Activated naive CD8-positive, alpha-beta T cell treated with anti-CD3 and anti-CD28 coated beads for 36 hours (primary cell): ENCODE measurements at places on chromosomes 4 and X. TPM values are rescaled to one million over a fixed set of nuclear protein-coding genes. Genes with fewer than 3 reads are reported as not detected.

Gene PDE6B
- total RNA-seq = 12.6 TPM

DNA sequence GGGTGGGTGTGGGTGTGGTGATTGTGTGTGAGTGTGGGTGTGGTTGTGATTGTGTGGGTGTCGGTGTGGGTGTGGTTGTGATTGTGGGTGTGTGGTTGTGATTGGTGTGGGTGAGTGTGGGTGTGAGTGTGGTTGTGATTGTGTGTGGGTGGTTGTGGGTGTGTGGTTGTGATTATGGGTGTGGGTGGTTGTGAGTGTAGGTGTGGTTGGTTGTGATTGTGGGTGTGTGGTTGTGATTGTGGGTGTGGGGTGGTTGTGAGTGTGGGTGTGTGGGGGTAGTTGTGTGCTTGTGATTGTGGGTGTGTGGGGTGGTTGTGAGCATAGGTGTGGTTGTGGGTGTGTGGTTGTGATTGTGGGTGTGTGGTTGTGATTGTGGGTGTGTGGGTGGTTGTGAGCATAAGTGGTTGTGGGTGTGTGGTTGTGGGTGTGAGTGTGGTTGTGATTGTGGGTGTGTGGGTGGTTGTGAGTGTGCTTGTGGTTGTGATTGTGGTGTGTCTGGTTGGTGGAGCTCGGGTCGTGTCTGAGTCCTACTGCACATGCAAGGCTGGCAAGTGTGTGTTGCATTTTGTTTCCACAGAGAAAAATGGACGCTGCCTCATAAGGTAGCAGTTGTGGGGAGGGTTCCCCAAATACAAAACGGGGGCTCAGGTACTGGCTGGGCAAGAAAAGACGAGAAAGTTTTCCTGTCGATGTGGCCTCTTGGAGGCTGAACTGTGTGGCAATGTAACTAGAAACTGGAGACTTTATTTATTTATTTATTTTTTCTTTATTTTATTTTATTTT is 116.7 kb downstream of the UBE2K start:
- peak; percentile 7 for DNase-seq

DNA sequence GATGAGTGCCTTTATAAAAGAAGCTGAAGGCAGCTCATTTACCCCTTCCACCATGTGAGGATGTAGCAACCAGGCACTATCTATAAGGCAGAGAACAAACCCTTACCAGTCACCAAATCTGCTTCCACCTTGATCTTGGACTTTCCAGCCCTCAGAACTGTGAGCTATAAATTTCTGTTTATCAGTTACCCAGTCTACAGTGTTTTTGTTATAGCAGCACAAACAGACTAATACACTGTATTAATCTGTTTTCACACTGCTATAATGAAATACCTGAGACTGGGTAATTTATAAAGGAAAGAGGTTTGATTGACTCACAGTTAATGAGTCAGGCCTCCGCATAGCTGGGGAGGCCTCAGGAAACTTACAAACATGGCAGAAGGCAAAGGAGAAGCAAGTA is 91.2 kb downstream of the SOWAHB start:
- DNase-seq = no peak

GRCh38 chr4:34193451-34194154 is 2050.7 kb downstream of the ARAP2 start:
- DNase-seq = no peak
